Mesothelial cell of epicardium (in vitro differentiated cells): ENCODE measurements at places on chromosomes 1 and 21.

GRCh38 chr1:8374356-8374755 is 56.4 kb downstream of the SLC45A1 start:
- no peak overlapping the region for H3K4me3 ChIP-seq
- H3K27ac ChIP-seq = peak overlapping the region; percentile 95
- H3K4me1 ChIP-seq = peaks cover 87% of the 10 kb centered on the region
- DNase-seq = no peak
- no peaks in the 10 kb centered on the region for H3K36me3 ChIP-seq

GRCh38 chr1:27633298-27633610 is 1.7 kb downstream of the FGR start:
- H3K36me3 ChIP-seq = no peaks in the 10 kb centered on the region
- no peak overlapping the region for H3K27ac ChIP-seq
- H3K27me3 ChIP-seq = peaks cover 15% of the 10 kb centered on the region
- DNase-seq = no peak
- peaks cover 21% of the 10 kb centered on the region for H3K4me1 ChIP-seq

GRCh38 chr1:44932151-44932550 is 54.2 kb downstream of the EIF2B3 start:
- no peak overlapping the region for H3K27ac ChIP-seq
- peaks cover 2% of the 10 kb centered on the region for H3K36me3 ChIP-seq
- no peak for DNase-seq
- H3K4me1 ChIP-seq = no peaks in the 10 kb centered on the region

DNA sequence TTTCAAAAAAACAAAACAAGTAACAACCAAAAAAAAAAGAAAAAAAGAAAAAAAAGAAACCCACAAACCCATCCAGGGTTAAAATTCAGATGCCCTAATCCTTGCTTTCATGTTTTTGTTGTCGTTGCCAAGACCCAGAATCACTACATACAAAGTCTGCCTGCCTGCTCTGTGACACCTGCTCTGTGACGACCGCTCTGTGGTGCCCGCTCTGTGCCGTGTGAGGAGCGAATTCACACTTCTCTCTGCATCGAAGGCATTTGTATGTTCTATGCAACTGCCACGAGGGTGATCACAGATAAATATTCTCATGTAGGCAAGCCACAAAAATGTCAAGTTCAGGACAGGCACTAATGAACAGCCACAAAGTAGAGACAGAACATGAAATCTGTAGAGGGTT is 178.6 kb downstream of the SLC45A1 start:
- no peak for DNase-seq
- H3K27ac ChIP-seq = peak overlapping the region; percentile 59
- peaks cover 5% of the 10 kb centered on the region for H3K4me1 ChIP-seq
- peaks cover 46% of the 10 kb centered on the region for H3K36me3 ChIP-seq

DNA sequence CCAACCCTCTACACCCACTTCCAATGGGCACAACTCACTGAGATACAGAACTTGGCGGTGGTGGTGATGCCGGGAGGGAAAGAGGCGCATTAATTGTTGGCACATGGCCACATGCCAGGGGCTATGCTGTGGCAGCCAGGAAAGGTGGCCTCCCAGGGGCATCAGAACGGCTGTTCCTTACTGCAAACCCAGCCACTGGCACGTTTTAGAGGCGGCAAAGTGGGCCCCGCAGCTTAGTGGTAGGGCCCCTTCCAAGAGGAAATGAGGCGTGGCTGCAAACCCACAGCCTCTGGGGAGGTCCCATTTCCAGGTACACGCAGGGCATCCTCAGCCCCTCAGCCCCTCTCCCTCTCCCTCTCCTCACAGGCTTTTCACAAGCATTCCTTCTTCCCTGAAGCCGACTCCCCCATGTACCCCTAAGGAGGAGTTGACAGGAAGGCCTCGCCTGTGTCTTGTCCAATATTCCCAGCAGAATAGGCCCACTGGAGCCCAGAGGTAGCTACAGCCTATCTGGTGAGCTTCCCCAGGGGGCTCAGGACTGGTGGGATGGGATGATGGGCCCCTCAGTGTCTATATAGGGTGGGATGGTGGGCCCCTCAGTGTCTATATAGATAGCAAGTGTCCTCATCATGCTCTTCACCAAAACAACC is 166.2 kb downstream of the CLIC6 start:
- H3K4me1 ChIP-seq = peaks cover 22% of the 10 kb centered on the region
- H3K27me3 ChIP-seq = no peaks in the 10 kb centered on the region
- H3K4me3 ChIP-seq = no peak overlapping the region
- H3K27ac ChIP-seq = no peak overlapping the region
- peaks cover 4% of the 10 kb centered on the region for H3K36me3 ChIP-seq
- DNase-seq = no peak

GRCh38 chr1:226589008-226589733 is 40.6 kb downstream of the STUM start:
- no peak for DNase-seq
- H3K27ac ChIP-seq = no peak overlapping the region
- no peaks in the 10 kb centered on the region for H3K36me3 ChIP-seq

- no peak overlapping the region for H3K4me3 ChIP-seq
- no peaks in the 10 kb centered on the region for H3K4me1 ChIP-seq
- H3K36me3 ChIP-seq = peaks cover 67% of the 10 kb centered on the region
- no peaks in the 10 kb centered on the region for H3K27me3 ChIP-seq
Observed at GRCh38 chr1:53811414-53811851, 26.7 kb downstream of the NDC1 start.

DNA sequence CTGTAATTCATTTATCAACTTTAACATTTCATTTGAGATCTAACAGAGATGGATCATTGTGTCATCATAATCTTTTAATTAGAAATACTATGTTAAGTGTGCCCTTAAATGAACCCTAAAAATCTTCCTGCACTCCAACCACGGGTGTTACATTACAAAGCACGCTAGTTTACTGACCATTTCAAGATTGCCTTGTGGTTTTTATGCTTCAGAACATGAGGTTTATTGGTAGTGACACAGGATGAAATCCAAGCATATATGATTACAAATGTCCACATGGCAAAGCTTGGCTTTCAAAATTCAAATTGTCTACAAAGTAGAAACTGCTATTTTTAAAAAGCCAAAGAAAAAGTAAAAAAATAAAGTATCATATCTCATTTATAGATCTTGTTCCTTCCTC is 190.4 kb upstream of the USP25 start:
- DNase-seq = no peak
- H3K4me1 ChIP-seq = peaks cover 17% of the 10 kb centered on the region
- no peak overlapping the region for H3K4me3 ChIP-seq
- no peaks in the 10 kb centered on the region for H3K36me3 ChIP-seq

GRCh38 chr21:25953196-25953595 is 217.4 kb downstream of the APP start:
- peaks cover 38% of the 10 kb centered on the region for H3K36me3 ChIP-seq
- no peak for DNase-seq
- no peak overlapping the region for H3K27ac ChIP-seq
- H3K27me3 ChIP-seq = no peaks in the 10 kb centered on the region
- no peak overlapping the region for H3K4me3 ChIP-seq
- H3K4me1 ChIP-seq = peaks cover 12% of the 10 kb centered on the region

- no peak overlapping the region for H3K4me3 ChIP-seq
- H3K4me1 ChIP-seq = no peaks in the 10 kb centered on the region
- no peaks in the 10 kb centered on the region for H3K27me3 ChIP-seq
- no peak for DNase-seq
- H3K27ac ChIP-seq = no peak overlapping the region
Observed at GRCh38 chr1:15507278-15507677, 16.7 kb downstream of the CASP9 start.

DNA sequence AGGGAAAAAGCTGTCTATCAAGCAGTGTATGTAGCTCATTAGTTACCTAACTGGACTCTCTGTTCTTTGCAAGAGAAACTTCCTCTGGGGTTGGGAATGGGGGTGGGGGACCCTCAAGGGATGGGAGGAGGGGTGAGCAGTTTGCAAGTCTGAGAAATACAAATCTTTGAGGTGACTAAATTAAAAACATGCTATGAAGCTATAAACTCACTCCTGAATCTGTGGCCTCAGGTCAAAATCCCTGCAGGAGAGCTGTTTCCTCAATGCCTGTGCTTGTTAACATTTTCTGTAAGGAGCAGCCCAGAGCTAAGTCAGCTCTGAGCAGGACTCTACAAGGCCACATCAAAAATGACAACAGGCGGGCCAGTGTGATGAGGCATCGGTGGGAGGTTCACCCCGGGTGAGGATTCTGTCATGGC is 32.8 kb upstream of the PTPRC start:
- no peaks in the 10 kb centered on the region for H3K27me3 ChIP-seq
- no peak overlapping the region for H3K27ac ChIP-seq
- H3K36me3 ChIP-seq = no peaks in the 10 kb centered on the region
- no peak overlapping the region for H3K4me3 ChIP-seq

- peaks cover 2% of the 10 kb centered on the region for H3K36me3 ChIP-seq
- DNase-seq = no peak
- no peaks in the 10 kb centered on the region for H3K4me1 ChIP-seq
Observed at GRCh38 chr1:227401562-227402342, 83.5 kb upstream of the CDC42BPA start.

DNA sequence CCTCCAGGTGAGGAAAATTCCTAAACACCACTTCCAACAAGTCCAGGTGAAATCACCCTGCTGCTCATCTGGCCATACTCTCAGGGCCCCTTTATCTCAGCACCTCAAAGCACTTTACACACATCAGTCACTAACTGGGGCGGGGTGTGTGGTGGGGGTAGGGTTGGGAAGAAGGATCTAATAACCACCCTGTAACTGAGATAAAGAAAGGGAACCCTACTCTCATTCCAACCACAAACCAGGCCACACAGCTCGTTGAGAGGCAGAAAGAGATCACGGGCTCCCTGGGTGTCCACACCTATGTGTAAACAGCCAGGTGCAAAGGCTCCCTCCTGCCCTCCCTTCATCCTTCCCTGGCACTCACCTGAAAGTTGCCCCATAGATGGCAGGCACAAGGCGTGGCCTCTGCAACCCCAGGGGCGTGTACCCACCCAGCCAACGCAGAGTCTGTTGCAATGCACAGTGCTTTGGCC is 20.4 kb downstream of the GPR161 start:
- no peaks in the 10 kb centered on the region for H3K27me3 ChIP-seq
- peaks cover 8% of the 10 kb centered on the region for H3K4me1 ChIP-seq
- H3K4me3 ChIP-seq = no peak overlapping the region

GRCh38 chr1:234665975-234666605 is 56.1 kb upstream of the IRF2BP2 start:
- H3K4me3 ChIP-seq = no peak overlapping the region
- no peak for DNase-seq
- peaks cover 2% of the 10 kb centered on the region for H3K36me3 ChIP-seq

DNA sequence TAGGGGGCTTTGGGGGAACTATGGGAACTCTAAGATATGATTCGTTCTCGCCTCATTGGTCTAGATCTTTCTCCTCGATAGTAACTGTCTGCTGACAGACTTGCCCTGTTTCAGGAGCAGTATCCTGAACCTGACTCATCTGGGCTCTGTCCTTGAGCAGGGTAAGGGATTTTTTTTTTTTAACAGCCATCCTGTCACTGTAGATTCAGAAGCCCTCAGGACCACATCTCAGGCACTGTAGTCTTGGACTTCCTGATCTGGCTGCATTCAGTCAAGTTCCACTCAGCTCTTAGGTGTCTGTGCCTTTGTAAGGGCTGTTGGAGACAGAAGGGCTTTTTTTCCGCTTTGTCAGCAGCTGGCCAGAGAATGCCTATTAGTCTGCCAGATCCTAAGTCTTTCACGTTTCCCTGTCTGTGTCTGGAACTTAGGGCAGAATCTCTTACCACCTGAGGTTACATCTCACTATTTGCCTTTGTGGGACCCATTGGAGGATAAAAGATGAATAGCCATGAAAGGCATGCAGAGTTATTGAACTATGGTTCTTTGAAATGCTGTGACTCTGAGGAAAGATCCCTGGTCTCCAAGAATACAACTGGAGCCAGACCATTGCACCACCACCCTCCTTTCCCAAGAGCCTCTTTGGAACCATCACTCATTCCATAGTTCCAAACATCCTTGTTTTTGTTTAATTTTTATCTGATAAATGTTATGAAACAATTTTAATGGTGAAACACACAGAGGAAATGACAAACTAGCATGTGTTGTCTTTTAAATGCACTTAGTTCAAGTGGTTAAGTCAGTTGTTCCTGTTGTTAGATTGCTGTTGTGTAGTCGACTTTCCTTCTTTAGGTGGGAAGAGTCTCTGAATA is 49.7 kb upstream of the MACF1 start:
- peaks cover 5% of the 10 kb centered on the region for H3K36me3 ChIP-seq
- H3K4me1 ChIP-seq = peaks cover 24% of the 10 kb centered on the region
- peak overlapping the region; percentile 41 for H3K27ac ChIP-seq
- no peak overlapping the region for H3K4me3 ChIP-seq
- H3K27me3 ChIP-seq = no peaks in the 10 kb centered on the region
- no peak for DNase-seq

GRCh38 chr1:22056043-22056442 is 3.5 kb downstream of the CDC42 start:
- DNase-seq = no peak
- H3K36me3 ChIP-seq = peaks cover 2% of the 10 kb centered on the region
- no peak overlapping the region for H3K4me3 ChIP-seq
- H3K27me3 ChIP-seq = no peaks in the 10 kb centered on the region
- H3K27ac ChIP-seq = peak overlapping the region; percentile 27

GRCh38 chr1:112358798-112359408 is 37.1 kb upstream of the CTTNBP2NL start:
- H3K4me1 ChIP-seq = peaks cover 19% of the 10 kb centered on the region
- peak; percentile 56 for DNase-seq
- H3K4me3 ChIP-seq = no peak overlapping the region
- peaks cover 12% of the 10 kb centered on the region for H3K27me3 ChIP-seq
- H3K27ac ChIP-seq = no peak overlapping the region
- no peaks in the 10 kb centered on the region for H3K36me3 ChIP-seq

DNA sequence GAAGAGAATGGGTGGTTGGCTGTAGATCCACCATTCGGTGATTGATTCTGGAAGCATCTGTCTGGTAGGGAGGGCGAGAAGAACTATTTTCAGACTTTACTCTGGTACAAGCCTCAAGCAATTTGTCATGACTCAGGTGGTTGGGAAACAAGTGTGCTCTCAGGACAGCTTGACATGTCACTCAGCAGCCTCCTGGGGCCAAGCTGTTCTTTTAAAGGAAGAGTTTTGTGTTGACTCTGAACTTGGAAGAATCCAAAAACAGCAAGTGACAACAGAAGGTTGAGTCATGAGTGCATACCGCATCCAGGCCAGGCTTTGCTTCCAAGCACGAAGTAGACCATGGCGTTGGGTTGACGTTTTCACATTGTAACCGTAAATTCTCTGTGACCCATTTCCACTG is 65.9 kb downstream of the CLIC6 start:
- H3K4me3 ChIP-seq = no peak overlapping the region
- H3K27me3 ChIP-seq = no peaks in the 10 kb centered on the region
- H3K4me1 ChIP-seq = peaks cover 9% of the 10 kb centered on the region
- H3K36me3 ChIP-seq = no peaks in the 10 kb centered on the region
- no peak overlapping the region for H3K27ac ChIP-seq
- DNase-seq = no peak

DNA sequence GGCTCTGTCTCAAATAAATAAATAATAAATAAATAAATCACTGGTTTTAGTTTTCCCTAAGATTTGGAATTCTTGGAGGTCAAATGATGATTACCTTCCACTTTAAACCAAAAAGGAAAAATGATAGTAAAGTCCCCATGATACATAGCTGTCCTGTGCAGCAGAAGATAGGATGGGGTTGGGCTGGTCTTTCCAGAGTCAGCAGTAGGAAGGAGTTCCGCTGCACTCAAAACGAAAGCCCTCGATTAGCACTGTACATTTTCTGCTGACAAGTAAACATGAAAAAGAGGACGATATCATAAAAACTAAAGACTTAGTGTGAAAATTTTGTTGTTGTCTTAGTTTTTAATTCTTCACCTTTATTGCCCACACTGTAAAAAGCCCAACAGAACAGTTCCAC is 79.7 kb downstream of the ATP5PO start:
- no peak for DNase-seq
- peaks cover 27% of the 10 kb centered on the region for H3K4me1 ChIP-seq
- no peaks in the 10 kb centered on the region for H3K27me3 ChIP-seq

GRCh38 chr1:234067581-234068337 is 163.3 kb downstream of the SLC35F3 start:
- no peaks in the 10 kb centered on the region for H3K36me3 ChIP-seq
- no peak overlapping the region for H3K27ac ChIP-seq
- H3K4me3 ChIP-seq = no peak overlapping the region
- no peaks in the 10 kb centered on the region for H3K4me1 ChIP-seq
- peaks cover 2% of the 10 kb centered on the region for H3K27me3 ChIP-seq
